ENCODE measurements at places on chromosomes 11 and 22. TPM values are rescaled to one million over a fixed set of nuclear protein-coding genes. Genes with fewer than 3 reads are reported as not detected.

- H3K27me3 ChIP-seq: no peaks in the 10 kb centered on the region
- H3K27ac ChIP-seq: no peak overlapping the region
- no peaks in the 10 kb centered on the region for H3K36me3 ChIP-seq
- no peaks in the 10 kb centered on the region for H3K4me1 ChIP-seq
Observed at GRCh38 chr11:1109101-1109917, 34.6 kb downstream of the MUC2 start.

DNA sequence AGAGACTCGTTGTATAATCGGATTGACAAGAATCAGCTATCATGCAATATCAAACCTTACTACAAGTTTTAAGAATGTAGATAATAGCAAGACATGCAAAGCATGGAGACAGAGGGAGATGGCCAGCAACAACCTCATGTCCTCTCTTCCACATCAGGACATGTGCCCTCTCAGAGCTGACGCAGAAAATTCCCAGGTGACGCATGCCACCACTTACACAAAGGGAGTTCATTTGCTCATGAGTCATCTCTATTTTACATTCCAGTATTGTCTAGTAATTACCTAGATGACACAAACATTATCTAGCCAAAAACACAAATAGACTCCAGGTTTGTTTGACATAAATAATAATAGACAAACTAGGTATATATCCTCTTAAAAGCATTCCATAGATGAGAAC lies 38.1 kb upstream of the OPCML start:
- H3K27me3 ChIP-seq: peaks cover 73% of the 10 kb centered on the region
- no peak for DNase-seq
- H3K4me1 ChIP-seq: peaks cover 2% of the 10 kb centered on the region

GDPD4 gene
- total RNA-seq: not detected

GRCh38 chr11:70127653-70128434 lies 49.7 kb downstream of the ANO1 start:
- H3K27ac ChIP-seq: no peak overlapping the region
- DNase-seq: no peak
- peaks cover 4% of the 10 kb centered on the region for H3K36me3 ChIP-seq

DNA sequence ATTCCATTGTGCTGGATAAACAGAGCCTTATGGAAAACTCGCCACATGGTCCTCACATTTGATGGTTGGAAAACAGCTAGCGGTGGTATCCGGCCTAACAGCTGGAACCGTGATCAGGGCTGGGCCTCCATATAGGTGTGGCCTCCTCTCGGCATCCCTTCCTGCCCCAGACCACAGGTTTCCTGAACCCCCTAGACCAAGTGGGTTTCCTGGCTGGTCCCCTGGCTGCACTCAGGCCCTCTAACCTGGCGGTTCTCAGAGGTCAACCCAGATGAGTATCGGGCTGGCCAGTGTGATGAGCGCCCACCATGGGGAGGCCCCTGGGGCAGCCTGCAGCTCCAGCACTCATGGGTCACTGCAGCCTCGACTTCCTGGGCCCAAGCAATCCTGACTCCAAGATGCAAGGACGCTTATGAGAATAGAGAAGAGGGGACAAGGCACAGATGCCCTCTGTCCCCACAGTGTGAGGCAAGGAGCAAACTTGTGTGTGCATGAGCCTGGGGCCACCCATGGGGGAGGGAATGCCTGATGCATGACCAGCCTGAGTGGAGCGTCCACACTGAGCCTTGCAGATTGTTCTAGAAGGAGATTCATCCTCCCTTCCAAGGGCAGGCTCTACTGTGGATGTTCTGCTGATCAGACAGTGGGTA lies 53.4 kb upstream of the WNT7B start:
- no peak overlapping the region for H3K27ac ChIP-seq
- DNase-seq: no peak
- peaks cover 25% of the 10 kb centered on the region for H3K27me3 ChIP-seq
- H3K36me3 ChIP-seq: no peaks in the 10 kb centered on the region
- H3K4me3 ChIP-seq: no peak overlapping the region

DNA sequence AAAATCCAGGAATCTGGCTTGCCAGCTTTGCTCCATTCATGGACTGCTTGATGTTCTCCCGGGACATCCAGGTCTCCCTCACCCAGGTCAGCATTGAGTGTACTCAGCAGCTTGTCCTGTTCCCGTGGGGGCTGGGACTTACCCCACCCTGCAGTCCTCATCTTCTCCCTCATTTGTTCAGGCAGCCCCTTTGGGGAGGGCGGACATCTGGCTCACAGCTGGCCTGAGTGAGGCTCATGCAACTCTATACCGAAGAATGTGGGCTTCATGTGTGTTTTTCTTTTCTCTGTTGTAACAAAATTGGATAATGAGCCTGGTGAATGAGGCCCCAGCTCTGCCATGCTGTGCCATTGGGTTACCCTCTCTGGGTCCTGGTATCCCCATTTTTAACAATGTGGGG lies 227.7 kb upstream of the TENM4 start:
- DNase-seq: no peak
- no peak overlapping the region for H3K27ac ChIP-seq
- H3K4me1 ChIP-seq: peaks cover 29% of the 10 kb centered on the region
- no peaks in the 10 kb centered on the region for H3K36me3 ChIP-seq

FAM83F gene
- 8.0 TPM for total RNA-seq

GRCh38 chr11:15493921-15494620 lies 379.3 kb downstream of the INSC start:
- no peak for DNase-seq
- no peak overlapping the region for H3K27ac ChIP-seq
- H3K4me3 ChIP-seq: no peak overlapping the region
- no peaks in the 10 kb centered on the region for H3K36me3 ChIP-seq

GRM5 gene
- total RNA-seq: 0.35 TPM

- peak overlapping the region; percentile 99 for H3K27ac ChIP-seq
- peaks cover 6% of the 10 kb centered on the region for H3K36me3 ChIP-seq
- peak overlapping the region; percentile 98 for H3K4me3 ChIP-seq
Observed at GRCh38 chr11:126212089-126212660, 593 bp downstream of the FAM118B start.

TMEM191B gene
- total RNA-seq: 1.8 TPM

GRCh38 chr11:126592496-126593410 lies 237.3 kb downstream of the ST3GAL4 start:
- H3K4me1 ChIP-seq: peaks cover 13% of the 10 kb centered on the region
- no peak overlapping the region for H3K4me3 ChIP-seq
- H3K27me3 ChIP-seq: peaks cover 73% of the 10 kb centered on the region
- DNase-seq: no peak
- no peaks in the 10 kb centered on the region for H3K36me3 ChIP-seq
- no peak overlapping the region for H3K27ac ChIP-seq

ALG8 gene
- total RNA-seq: 53.7 TPM

DNA sequence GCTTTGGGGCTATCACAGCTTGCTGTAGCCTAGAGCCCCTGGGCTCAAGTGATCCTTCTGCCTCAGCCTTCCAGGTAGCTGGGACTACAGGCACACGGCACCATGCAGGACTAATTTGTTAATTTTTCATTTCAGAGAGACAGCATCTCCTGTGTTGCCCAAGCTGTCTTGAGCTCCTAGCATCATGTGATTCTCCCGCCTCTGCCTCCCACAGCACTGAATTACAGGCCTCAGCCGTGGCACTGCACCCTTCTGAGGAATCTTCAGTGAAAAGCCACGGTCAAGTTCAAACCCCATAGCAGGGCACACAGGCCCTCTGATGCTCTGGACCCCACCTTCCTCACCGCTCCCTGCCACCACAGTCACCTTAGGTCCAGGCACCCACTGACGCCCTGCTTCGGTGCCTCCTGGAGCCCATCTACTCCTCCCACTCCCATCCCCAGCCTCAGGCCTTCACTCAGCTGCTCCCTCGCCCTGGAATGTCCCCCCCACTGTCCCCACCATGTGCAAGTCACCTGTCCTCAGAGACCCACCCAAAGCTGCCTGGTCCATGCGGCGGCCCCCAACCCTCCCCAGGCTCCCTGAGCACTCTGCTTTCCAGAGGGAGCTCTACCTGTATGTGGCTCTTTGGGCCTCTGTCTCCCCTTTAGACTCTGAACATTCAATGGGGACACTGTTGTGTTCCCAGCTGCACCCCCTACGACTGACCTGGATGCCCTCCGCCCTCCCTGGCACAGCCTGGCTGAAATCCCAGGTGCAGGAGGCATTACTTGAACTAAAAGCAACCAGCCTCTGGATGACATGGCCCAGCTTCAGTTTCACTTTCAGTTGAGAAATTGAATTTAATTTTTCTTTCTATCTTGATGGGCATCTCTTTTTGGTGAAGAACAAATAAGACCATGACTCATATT lies 1.6 kb downstream of the APOL2 start:
- H3K27me3 ChIP-seq: no peaks in the 10 kb centered on the region
- peak overlapping the region; percentile 100 for H3K27ac ChIP-seq
- DNase-seq: no peak
- H3K36me3 ChIP-seq: peaks cover 23% of the 10 kb centered on the region

GRCh38 chr11:75201771-75202170 lies 38.8 kb upstream of the TPBGL start:
- no peak overlapping the region for H3K4me3 ChIP-seq
- DNase-seq: no peak
- H3K36me3 ChIP-seq: no peaks in the 10 kb centered on the region
- no peak overlapping the region for H3K27ac ChIP-seq
- H3K27me3 ChIP-seq: peaks cover 9% of the 10 kb centered on the region

PANX3 gene
- not detected for total RNA-seq

Measured in mesothelial cell of epicardium (in vitro differentiated cells).